Right ventricle myocardium superior (tissue), 1 donor: ENCODE measurements at places on chromosomes 1 and 21. TPM values are rescaled to one million over a fixed set of nuclear protein-coding genes. Genes with fewer than 3 reads are reported as not detected.

GRCh38 chr1:186775881-186776560 is 52.7 kb upstream of the PLA2G4A start:
- DNase-seq: no peak

GRCh38 chr1:248703674-248704073 is 1.1 kb upstream of the OR14I1 start:
- no peak for DNase-seq

GRCh38 chr1:236717811-236718210 is 31.5 kb downstream of the ACTN2 start:
- no peak for DNase-seq

GRCh38 chr1:20405893-20406604 is 80.0 kb downstream of the CAMK2N1 start:
- no peak for DNase-seq

DNA sequence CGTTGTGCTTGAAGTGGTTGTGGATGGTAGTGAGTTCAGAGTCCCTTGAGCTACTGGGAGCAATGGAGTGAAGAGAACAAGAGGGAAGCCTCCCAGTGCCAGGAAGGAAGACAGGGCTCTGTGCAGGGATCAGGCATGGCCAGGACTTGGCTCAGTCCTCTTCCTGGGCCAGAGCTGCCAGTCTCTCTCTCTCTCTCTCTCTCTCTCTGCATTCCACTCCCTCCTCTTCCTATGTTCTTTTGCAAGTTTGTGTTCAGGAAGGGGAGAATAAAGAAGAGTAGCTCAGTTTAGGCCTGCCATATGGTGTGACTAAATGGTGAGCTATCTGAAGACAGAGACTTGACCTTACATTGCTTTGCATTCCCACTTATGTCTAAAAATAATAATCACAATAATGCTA is 20.5 kb upstream of the RPTN start:
- DNase-seq: no peak

DNA sequence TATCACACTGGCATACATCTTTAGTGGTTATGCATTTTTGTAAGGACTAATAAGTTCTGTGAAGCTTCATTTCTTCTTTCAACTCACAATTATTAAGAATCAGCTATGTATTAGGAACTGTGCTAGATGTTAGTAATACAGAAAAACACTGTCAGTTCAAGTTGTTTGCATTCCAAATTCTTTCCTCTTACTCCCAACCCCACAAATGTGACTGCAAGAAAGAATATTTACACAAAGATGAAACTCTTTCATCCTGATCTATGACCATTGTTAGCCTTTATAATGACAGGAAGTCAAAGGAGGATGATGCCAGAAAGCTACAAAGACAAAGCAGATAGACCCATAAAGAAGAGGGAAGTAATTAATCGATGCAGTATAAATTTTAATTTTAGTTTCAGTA is 21.0 kb upstream of the GADD45A start:
- no peak for DNase-seq

- DNase-seq: no peak
These were observed 5.0 kb upstream of the AHCYL1 start for GRCh38 chr1:109979489-109980091.

Gene CYYR1
- total RNA-seq: 24.7 TPM
